ENCODE measurements at places on chromosomes 1 and 21.

GRCh38 chr1:192104852-192105251 lies 53.4 kb upstream of the RGS18 start:
- peak; percentile 41 for DNase-seq

DNA sequence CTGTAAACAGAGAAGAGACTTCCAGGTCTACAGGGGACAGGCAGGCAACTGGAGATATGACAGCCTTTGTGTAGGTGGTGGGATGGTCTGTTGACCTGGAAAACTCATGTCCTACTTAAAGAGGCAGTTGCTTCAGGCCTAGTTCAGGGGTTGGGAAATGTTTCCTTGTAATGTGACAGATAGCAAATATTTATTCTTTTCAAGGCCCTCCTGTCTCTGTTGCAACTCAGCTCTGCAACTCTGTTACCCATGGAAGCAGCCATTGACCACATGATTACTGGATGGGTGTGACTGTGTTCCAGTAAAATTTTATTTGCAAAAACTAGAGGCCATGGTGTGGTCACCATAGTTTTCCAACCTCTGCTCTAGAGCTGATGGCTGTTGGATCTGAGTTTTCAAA lies 341.9 kb downstream of the PTBP2 start:
- no peak for DNase-seq

DNA sequence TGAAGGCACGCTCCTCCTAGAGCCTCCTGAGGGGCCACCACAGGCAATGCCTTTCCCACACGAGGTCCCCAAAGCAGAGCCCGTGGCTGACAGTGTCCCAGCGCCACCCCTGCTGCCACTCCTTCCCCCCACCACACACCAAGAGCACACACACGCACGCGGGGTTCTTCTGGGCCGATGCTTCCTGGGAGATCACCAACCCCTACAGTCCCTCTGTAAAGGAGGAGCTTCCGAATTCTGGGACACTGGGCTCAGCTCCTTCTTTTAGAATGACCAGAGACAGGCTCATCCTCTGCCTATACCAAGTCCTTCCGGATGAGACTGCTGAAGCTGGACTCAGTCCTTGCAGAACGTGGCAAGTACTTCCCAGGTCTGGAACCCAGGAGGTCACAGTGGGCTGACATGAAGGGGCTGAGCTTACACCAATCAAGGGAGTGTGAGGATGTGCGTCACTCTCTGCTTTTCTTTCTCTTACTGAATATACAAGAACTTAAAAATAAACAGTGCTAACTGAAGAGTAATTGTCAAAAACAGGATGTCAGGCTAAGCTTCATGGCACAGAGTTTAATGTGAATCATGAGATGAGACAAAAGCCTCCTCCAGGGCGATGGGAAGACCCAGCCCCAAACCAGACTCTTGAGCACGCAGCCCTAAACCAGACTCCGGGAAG lies 12.7 kb downstream of the SSU72 start:
- DNase-seq = no peak

DNA sequence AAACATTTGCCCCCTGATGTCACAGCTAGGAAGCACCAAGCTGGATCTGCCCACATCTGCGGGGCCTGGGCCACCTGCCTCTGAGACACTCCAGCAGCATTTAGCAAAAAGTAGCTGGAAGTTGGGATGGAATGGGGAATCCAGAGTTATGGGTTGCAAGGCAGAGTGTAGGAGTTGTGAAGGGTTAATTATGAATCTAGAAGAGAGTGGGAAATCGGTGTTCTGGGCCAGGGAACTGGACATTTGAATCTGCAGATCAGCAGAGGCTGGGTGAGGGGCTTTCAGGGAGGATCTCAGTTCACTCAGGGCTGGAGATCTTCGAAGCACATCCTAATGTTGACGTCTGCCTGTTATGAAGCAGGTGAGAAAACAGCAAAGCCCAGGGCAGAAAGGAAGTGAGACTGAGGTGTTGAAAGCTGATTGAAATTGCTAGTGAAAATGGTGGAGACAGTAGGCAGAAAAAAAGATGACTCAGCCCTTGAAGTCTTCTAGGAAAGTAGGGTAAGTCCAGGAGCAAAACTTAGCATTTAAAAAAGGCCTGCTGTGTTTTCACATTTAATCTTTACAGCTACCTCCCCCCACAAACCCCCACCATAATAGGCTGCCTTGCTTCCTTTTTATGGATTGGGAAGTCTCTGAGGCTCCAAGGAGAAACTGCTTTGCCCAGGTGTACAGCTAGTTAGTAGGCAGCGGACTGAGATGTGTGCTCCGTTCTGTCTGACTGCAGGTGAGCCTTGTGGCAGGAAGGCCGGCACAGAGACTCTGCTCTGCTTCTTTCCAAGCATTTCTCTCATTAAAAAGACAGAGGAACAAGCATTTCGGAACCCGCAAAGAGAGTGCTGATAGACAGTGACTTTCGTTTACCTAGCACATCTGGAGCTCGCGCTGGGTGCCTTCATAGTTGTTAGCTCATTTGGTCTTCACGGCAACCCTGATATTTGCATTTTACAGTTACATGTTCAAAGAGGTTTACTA lies 7.2 kb downstream of the VANGL1 start:
- DNase-seq = no peak

GRCh38 chr1:170436928-170437327 lies 95.0 kb upstream of the GORAB start:
- no peak for DNase-seq

- peak; percentile 61 for DNase-seq
Measured at GRCh38 chr1:43861337-43861736, 72.3 kb upstream of the ARTN start.

GRCh38 chr1:55007625-55008024 lies 8.9 kb downstream of the BSND start:
- peak; percentile 91 for DNase-seq

DNA sequence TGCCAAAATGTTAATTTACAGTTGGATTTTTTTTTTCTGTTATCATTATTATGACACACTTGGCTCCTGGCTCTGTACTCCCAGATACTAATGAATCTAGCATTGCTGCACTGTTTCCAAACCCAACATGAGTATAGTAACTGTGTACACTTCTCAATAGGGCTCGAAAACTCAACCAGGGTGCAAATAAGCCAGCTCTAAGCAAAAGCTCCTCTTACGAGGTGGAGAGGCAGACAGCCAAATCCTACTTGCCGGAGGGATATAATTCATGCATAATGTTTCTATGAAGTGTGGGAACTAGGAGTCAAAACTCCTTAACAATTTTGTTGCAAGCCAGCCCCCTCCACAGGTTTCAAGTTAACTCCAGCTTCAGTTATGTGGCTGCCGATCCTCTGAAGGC lies 510.4 kb upstream of the ZP4 start:
- no peak for DNase-seq

DNA sequence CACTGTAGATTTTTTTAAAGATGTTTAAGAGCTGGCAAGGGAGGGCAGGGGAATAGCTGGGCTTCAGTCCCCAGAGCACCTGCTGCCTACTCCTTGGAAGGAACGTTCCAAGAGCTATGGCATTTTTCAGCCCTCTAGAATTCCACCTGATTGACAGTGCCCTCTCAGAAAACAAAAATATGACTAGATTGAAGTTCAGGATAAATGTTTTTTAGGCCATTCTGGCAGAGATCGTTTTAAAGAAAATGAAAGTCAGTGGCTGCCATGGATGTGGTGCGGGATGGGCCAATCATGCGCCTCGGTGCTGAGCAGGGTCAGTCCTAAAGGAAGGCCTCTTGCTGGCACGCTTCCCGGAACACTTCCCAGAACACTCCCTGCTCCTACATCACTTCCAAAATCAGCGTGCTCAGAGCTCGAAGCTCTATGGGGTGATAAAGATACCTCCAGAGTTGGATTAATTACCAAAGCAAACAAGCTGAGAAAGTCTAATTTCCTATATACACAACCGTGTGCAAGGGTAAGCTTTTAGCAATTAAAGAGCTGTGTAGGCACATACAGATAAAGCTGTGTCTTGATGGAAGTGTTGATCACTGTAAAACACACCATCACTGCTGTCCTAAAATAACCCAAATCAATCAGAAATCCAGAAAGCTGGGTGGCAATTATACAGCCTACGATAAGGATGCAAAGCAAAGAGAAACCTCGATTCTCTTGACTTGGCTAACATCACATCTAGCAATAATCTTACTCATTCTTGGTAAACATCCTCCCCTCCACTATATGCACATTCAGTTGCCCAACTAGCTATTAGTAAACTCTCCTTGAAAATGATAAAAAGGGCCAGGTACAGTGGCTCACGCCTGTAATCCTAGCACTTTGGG lies 34.6 kb downstream of the TGFBR3 start:
- DNase-seq = peak; percentile 86

DNA sequence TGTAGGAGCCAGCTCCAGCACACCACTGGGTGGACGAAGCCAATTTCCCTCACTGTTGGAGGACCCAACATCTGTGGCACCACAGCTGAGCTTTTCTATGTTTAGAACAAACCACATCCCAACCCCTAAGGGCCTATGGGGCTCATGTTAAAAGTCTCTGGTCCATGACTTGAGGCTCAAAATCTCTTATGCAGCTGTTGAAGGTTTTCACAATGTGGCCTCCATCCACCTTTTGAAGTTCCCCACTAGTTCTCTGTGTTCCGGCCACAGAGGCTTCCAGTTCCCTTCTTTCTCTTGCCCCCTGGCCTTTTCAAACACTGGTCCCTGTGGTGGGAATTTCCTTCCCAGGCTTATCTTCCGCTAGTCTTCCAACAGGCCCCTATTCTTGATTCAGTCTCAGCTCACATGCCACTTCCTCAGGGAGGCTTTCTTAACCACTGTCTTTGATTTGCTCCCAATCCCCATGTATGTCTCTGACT lies 3.9 kb upstream of the IFNLR1 start:
- DNase-seq = no peak

DNA sequence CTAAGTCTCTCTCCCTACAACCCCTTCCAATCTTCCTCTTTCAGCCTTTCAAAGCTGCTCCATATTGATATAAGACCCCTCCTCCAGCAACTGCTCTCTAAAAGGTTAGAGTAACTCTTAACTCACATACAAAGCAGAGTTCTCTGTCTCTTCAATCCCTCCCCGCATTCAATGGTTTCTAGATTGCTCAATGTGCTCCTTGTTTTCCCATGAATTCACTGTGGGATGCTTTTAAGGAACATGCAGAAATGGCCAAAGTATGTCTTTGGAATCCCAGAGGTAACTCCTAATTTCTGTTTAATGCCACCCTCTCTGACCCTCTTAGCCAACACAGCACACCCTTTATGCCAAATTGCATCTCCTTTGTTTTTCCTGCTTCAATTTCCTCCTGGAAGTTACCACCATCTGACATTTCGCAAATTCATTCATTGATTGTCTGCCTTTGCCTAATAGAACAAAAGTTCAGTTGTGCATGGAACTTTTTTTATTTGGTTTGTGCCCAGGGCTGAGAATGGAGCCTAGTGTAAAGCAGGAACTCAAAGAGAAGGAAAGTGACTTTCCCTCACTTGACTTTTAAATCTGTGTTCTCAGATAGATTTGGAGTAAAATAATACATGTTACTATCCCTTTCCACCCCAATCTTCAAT lies 172.7 kb upstream of the C8B start:
- no peak for DNase-seq

DNA sequence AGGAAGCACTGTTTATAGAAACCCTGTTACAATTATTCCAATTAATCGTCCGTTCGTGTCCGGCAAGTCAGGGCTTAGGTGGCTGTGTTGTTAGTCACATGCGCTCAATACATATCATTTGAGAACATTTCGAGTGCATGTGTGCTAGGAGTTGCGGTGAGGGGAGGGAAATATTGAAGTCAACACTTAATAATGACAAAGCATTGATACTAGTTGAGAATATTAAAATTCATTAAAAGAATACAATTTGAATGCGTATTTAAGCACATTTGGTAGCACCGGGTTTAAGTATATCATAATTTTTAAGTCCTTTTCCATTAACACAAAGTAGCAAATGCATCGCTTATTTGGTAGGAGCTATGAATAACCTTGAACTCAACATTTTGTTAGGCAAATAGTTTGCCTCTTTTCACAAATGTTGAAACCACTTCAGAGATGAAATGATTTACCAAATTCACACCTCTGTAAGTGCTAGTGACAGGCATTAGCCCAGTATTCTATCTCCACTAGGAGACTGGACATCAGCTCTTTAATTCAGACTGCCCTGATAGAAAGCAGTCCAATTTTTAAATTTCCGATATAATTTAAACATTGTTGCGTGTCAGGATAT lies 1.1 kb upstream of the SERBP1 start:
- no peak for DNase-seq

DNA sequence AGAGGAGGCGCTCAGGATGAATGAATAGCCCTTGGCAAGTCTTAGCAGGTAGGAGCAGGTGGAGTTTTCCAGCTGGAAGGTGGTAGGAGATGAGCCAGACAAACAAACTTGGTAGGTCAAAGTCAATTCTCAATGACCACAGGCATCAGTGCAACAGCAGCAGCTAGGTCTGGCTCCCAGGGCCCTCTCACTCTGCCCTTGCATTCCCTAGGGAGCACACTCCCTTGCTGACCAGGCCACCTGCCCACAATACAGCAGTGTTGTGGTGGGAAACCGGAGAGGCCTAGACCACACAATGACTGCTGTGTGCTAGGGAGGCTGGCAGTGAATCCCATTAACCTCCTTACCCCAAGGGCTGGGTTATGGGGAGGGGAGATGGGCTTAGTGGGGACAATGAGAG lies 13.0 kb upstream of the PAQR6 start:
- no peak for DNase-seq

GRCh38 chr1:231716879-231717278 lies 90.3 kb downstream of the DISC1 start:
- no peak for DNase-seq

DNA sequence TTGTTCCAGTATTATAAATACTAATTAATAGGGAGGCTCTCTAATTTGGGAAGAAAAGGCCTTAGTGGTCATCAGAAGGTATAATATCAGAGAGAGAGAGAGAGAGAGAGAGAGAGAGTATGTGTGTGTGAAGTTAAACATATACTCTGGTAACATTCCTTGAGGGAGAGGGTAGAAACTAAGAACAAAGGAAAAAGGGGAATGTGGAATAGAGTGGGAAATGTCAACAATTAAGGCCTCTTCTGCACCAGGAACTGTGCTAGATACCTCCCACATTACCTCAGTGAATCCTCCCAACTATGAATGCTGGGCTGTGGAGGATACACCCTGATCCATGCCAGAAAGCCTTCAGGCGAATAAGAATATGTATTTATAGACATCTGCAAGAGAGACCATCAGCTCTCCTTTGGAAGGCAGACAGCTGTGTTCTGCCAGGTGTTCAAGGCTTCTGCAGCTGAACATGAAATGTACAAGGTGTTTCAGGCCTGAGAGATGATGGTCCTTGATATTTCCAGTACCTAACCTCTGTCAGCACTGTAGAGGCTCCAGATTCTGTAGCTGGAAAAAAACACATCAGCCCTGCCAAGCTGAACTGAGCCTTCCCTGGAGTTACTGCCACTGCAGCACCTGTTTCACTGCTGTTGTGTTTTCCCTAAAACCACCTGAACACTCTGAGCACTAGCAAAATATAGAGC lies 29.1 kb downstream of the TBX15 start:
- no peak for DNase-seq

- no peak for DNase-seq
Measured at GRCh38 chr1:152960452-152961044, 9.9 kb upstream of the SPRR4 start.

DNA sequence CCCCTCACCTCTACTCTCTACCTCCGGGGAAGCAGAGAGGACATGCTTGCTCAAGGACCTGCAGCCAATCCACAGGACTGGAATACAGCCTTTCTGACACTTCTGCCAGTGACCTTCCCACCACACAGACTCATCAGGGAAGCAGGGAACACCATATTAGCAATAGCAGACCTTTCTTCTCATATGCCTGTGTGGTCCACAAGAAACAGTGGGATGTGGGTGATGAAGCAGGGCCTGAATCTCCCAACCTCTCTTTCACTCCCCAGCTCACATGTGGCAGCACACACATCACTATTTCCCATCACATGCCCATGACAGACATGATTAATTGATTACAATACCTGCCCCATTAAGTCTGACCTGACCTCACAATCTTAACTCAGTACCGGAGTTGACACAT lies 695.1 kb downstream of the MATN1 start:
- no peak for DNase-seq
